GM23338 (cell line): ENCODE measurements at places on chromosomes 7 and 10.

DNA sequence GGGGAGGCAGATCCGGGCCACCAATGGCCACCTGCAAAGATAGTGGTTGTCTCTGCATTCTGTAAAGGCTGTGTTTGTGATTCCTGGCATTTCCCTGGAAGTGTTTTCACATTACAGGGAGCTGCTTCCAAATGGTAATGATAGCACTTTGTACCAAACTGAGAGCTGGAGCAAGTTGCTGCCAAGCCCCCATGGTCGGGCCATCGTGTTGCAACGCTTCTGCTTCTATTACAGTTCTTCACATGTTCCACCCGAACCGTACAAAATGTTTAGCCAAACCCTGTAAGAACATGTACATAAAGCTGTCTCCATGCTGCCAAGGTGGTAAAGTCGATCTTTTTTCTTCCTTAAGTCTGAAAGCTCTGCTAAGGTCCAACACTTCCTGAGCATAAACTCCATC, 397.7 kb upstream of the NFE2L3 start:
- H3K27ac ChIP-seq: no peak overlapping the region
- H3K4me1 ChIP-seq: peaks cover 14% of the 10 kb centered on the region; the same call in 1 of the 2 replicates
- no peak overlapping the region for H3K4me3 ChIP-seq
- H3K36me3 ChIP-seq: no peaks in the 10 kb centered on the region
- no peaks in the 10 kb centered on the region for H3K27me3 ChIP-seq
- DNase-seq: no peak

DNA sequence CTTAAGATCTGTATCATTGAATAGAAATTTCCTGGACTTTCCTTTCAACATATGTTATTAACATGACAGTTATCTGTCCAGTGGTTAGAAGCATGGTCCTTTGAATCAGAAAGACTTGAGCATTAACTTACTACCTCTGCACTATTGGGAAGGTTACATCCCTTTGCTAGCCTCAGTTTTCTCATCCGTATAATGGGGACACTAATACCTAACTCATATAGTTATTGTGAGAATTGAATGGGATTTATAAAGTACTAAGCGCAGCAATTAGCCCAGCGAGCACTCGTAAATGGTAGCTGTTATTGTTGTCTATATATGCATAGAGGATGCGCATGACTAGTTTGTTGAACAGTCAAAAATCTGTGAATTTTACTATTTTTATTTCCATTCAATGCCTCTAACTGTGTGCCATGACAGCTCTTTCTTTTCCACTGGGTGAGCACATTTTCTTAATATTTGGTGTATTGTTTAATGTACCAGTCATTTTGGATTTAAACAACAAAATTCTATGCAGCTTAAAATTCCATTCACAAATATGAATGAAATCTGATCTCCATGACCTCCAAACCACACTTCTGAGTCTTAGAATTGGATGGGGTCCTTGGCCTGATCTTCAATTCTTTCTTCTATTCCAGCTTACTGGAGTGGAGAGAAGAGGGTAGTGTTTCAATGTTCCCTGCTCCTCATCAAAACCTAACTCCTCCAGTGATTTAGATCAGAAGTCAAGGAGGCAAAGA, 65.0 kb downstream of the CACNB2 start:
- H3K4me1 ChIP-seq: no peaks in the 10 kb centered on the region
- no peak overlapping the region for H3K27ac ChIP-seq
- H3K27me3 ChIP-seq: no peaks in the 10 kb centered on the region
- DNase-seq: no peak

GRCh38 chr10:61390851-61391250, 62.3 kb downstream of the TMEM26 start:
- no peak overlapping the region for H3K4me3 ChIP-seq
- H3K36me3 ChIP-seq: no peaks in the 10 kb centered on the region
- no peak for DNase-seq
- H3K4me1 ChIP-seq: no peaks in the 10 kb centered on the region
- H3K27ac ChIP-seq: no peak overlapping the region

DNA sequence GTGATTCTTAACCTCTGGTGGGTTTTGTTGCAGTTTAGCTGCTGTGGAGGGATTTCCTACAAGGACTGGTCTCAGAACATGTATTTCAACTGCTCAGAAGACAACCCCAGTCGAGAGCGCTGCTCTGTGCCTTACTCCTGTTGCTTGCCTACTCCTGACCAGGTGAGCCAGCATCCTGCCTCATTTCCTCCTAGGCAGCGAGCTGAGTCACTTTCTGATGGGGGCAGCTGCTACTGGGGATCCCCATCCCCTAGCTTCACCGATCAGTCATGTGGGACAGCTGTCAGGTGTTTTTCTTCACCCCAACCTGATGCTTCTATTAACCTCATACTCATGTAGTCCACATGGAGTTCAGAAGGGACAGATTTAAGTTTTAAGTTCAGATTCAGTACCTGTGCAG, 21.7 kb upstream of the SMO start:
- no peak overlapping the region for H3K4me3 ChIP-seq
- H3K36me3 ChIP-seq: peaks cover 9% of the 10 kb centered on the region
- peaks cover 19% of the 10 kb centered on the region for H3K4me1 ChIP-seq
- no peak for DNase-seq
- no peak overlapping the region for H3K27ac ChIP-seq
- no peaks in the 10 kb centered on the region for H3K27me3 ChIP-seq

GRCh38 chr7:82559193-82559805, 115.7 kb upstream of the CACNA2D1 start:
- peak; percentile 80 for DNase-seq
- no peaks in the 10 kb centered on the region for H3K27me3 ChIP-seq
- H3K36me3 ChIP-seq: no peaks in the 10 kb centered on the region
- H3K27ac ChIP-seq: no peak overlapping the region
- H3K4me1 ChIP-seq: peaks cover 4% of the 10 kb centered on the region; the same call in 1 of the 2 replicates
- no peak overlapping the region for H3K4me3 ChIP-seq

DNA sequence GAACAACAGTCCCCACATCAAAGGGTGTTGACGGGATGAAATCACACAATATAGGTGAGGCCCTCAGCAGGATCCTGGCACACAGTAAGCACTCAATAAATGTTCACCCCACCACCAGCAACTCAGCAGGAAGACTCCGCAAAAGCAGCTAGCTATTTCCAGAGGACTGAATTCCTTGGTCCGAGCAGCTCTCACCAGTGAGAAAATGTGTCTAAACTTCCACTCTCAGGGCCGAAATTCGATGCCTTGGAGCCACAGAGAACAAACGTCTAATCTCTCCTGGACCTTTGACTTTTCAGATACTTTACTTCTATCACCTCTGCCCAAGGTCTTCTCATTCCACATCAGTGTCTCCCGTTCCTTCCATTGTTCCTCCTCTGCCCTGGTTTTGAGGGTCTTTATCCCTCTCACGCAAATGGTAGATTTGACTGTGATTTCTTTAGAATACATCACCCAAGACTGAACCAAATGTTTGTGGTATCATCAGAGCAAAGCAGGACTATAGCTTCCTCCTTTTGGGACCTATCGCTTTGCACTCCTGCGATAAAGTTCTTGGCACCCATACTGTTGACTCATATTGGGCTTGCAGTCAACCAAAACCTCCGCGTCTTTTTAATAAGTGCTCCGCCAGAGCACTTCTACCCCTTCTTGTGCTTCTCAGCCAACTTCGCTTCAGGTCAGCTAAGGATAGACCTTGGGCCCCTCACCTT, 903 bp upstream of the NT5C2 start:
- peak overlapping the region; percentile 95 for H3K4me3 ChIP-seq
- H3K27ac ChIP-seq: 0 out of 2 replicates have a peak overlapping the region, but pooled peaks have one; percentile 16
- peak; percentile 42 for DNase-seq
- no peaks in the 10 kb centered on the region for H3K36me3 ChIP-seq
- H3K27me3 ChIP-seq: peaks cover 11% of the 10 kb centered on the region

GRCh38 chr10:72174297-72174662, 41.5 kb upstream of the ANAPC16 start:
- H3K27ac ChIP-seq: peak overlapping the region; percentile 72; the same call in 1 of the 2 replicates
- H3K4me3 ChIP-seq: no peak overlapping the region
- no peak for DNase-seq
- H3K36me3 ChIP-seq: no peaks in the 10 kb centered on the region
- H3K4me1 ChIP-seq: no peaks in the 10 kb centered on the region
- H3K27me3 ChIP-seq: no peaks in the 10 kb centered on the region
